ENCODE measurements at places on chromosomes 16 and 17.

GRCh38 chr16:78297066-78297666 is 197.7 kb downstream of the WWOX start:
- no peak for DNase-seq

GRCh38 chr16:81547194-81547938 is 102.8 kb downstream of the CMIP start:
- DNase-seq: no peak

GRCh38 chr17:71438631-71439146 is 682.1 kb upstream of the SOX9 start:
- DNase-seq: peak; percentile 26

DNA sequence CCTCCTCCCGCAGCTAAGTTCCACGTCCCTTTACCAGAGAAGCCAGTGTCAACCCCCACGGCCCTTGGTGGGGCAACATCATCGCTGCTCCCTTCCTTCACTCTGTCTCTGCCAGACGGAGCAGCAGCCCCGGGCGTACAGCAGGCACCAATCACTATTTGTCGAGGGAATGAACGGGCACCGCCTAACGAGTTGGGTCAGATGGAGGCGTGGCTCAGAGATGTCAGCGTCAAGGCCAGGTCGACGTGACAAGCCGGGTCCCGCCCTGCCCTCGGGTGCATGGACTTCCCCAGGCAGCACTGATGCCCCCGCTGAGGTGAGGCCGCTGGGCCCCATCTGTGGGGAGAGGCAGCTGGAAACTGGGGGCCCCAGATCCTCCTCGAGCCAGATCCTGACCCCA is 50.0 kb downstream of the CBFA2T3 start:
- DNase-seq: no peak

DNA sequence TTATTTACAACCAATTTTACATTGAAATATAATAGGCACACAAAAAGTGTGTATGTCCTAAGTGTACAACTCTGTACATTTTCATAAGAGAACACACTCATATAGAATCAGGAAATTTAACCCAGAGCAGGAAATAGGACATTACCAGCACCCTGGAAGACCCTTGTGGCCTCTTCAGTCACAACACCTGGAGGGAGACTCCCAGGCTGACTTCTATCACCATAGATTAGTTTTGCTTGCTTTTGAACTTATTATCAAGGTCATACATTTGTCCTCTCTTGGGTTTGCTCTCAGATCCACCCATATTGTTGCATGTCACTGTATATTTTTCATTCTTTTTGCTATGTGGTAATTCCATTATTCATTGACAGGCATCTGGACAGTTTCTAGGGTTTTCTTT is 5.8 kb downstream of the RIPOR1 start:
- DNase-seq: no peak

- DNase-seq: no peak
Measured at GRCh38 chr17:17540278-17540906, 44.2 kb upstream of the RASD1 start.

- no peak for DNase-seq
Measured at GRCh38 chr17:31241116-31241515, 55.9 kb downstream of the OMG start.

DNA sequence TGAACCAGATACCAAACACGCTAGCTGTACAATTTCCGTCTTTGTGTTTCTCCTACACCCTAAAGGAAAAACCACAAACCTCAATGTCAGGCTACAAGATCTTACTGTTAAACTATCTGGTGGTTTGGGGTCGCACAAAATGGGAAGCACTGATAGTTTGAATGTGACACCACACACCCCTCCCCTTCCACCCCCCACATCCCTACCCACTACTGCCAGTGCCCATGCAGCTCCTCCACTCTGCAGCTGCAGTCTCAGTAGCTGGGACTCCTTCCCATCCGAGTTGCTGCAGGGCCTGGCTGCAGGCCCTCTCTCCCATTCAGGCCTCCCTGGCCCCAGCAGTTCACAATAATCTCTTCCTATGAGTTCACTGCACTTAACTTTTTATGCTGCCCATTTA is 18.4 kb downstream of the TRAP1 start:
- DNase-seq: no peak

GRCh38 chr17:8788998-8789397 is 10.2 kb downstream of the MFSD6L start:
- DNase-seq: no peak

GRCh38 chr16:57757326-57757786 is 21.8 kb downstream of the KATNB1 start:
- peak; percentile 40 for DNase-seq

GRCh38 chr16:27624154-27625049 is 74.5 kb downstream of the KATNIP start:
- DNase-seq: no peak

- DNase-seq: no peak
Measured at GRCh38 chr17:47279062-47279801, 25.6 kb downstream of the ITGB3 start.

GRCh38 chr17:38538906-38539305 is 66.8 kb downstream of the SRCIN1 start:
- no peak for DNase-seq

DNA sequence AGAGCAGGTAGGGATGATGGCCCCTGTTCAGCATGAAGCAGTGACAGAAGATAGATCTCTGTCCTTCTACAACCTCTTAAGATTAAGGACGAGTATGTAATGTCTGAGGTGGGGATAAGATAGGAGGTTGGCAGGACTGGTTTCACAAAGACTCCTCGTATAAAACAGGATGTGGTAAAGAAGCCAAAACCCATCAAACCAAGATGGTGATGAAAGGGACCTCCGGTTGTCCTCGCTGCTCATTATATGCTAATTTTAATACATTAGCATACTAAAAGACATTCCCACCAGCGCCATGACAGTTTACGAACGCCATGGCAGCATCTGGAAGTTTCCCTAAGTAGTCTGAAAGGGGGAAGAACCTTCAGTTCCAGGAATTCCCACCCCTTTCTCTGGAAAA is 27.3 kb downstream of the MIS12 start:
- DNase-seq: no peak

GRCh38 chr16:69909760-69910159 is 41.4 kb upstream of the CLEC18A start:
- DNase-seq: no peak

- DNase-seq: no peak
Measured at GRCh38 chr16:25893332-25893731, 201.6 kb downstream of the HS3ST4 start.

- peak; percentile 58 for DNase-seq
Measured at GRCh38 chr16:2090777-2091546, 43.2 kb downstream of the TSC2 start.

- DNase-seq: no peak
Measured at GRCh38 chr17:41652461-41652970, 28.1 kb upstream of the KRT17 start.

DNA sequence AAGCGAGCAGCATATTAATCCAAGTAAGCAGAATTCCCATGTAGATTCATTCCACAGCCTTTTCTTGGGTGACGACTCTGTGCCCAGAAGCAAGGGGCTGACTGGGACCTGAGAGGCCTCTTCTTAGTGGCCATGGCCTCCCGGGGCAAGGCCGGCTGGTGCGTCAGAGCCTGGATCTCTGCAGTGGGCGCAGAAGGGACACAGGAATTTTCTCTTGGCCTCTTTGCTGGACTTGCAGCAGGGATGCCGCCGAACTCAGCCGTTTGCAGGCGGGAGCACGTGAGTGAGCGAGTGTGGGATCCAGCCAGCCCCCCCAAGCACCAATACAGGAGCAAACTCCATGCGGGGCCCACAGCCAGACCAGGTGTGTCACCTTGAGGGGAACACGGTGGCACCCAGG is 151.8 kb downstream of the RPTOR start:
- no peak for DNase-seq

DNA sequence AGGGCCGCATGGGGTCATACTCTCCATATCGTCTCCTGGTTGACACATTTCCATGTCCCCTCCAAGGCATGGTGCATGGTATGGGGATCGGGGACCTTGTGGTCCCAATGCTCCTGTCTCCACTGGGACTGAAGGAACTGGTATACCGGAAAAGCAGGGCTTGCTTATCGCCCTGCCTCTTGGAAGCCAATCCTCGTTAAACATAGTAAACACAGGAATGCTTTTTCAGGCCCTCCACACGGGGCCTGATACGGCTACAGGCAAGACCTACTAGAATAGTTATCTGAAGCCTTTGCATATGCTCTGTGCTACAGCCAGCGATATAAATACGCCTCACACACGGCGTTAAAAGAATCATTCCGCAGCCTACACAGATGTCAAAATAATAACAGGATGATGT is 159.5 kb downstream of the SHISA9 start:
- DNase-seq: no peak

DNA sequence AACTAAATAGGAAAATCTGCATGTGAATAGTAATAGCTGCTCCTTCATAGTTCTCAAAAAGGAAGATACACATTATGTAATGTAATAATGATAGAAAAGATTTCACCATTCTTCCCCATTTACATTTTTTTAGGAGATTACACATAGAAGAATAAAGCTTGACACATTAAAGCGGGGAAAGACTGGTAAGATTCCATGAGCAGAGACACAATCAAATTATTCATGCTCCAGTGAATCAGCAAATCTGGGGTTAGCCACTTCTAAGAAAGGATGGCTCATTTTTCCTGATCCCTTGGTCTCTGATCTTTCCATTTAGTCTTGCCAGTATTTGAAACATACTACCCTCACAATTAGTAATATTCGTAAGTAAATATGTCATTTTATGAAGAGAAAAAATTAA is 81.9 kb downstream of the CA4 start:
- no peak for DNase-seq

DNA sequence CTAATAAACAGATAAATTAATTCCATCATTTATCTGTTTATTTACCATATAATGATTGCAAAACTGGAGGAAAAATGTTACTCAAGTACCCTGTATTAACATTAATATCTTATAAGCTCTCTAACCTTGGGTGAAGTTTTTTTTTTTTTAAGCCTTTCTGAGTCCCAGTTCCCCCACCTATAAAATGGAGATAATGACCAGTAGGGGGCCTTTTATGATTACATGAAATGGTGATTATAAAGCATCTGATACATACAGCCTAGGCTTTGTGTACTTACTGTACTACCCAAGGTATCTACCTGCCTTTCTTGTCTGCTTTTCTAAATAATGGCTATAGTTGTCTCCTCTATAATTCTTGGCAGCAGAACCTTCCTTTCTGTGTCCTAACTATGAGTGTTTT is 22.6 kb downstream of the LRRC36 start:
- no peak for DNase-seq
